ENCODE measurements at places on chromosomes 1 and 21. TPM values are rescaled to one million over a fixed set of nuclear protein-coding genes. Genes with fewer than 3 reads are reported as not detected.

Gene RAB13
- 146 TPM for total RNA-seq

Gene CCDC185
- not detected for total RNA-seq

Gene CRABP2
- 80.6 TPM for total RNA-seq

Gene VWA1
- total RNA-seq: 3.4 TPM

Gene A3GALT2
- not detected for total RNA-seq

Gene AXDND1
- total RNA-seq: 0.43 TPM

Gene BATF3
- 0.47 TPM for total RNA-seq

Gene C1orf185
- not detected for total RNA-seq

Gene RAB25
- 0.09 TPM for total RNA-seq

Data from bronchial smooth muscle cell (primary cell).